ENCODE measurements at places on chromosomes 16 and 17. TPM values are rescaled to one million over a fixed set of nuclear protein-coding genes. Genes with fewer than 3 reads are reported as not detected.

GRCh38 chr17:5508810-5509209 lies 22.4 kb downstream of the MIS12 start:
- no peaks in the 10 kb centered on the region for H3K36me3 ChIP-seq
- H3K4me3 ChIP-seq, result no peak overlapping the region
- H3K4me1 ChIP-seq, result no peaks in the 10 kb centered on the region
- no peak overlapping the region for H3K27ac ChIP-seq
- no peak for DNase-seq

- DNase-seq, result no peak
- no peaks in the 10 kb centered on the region for H3K27me3 ChIP-seq
- no peak overlapping the region for H3K27ac ChIP-seq
- no peaks in the 10 kb centered on the region for H3K36me3 ChIP-seq
- no peaks in the 10 kb centered on the region for H3K4me1 ChIP-seq
These were observed 34.6 kb downstream of the PLCG2 start for GRCh38 chr16:81813648-81814047.

DNA sequence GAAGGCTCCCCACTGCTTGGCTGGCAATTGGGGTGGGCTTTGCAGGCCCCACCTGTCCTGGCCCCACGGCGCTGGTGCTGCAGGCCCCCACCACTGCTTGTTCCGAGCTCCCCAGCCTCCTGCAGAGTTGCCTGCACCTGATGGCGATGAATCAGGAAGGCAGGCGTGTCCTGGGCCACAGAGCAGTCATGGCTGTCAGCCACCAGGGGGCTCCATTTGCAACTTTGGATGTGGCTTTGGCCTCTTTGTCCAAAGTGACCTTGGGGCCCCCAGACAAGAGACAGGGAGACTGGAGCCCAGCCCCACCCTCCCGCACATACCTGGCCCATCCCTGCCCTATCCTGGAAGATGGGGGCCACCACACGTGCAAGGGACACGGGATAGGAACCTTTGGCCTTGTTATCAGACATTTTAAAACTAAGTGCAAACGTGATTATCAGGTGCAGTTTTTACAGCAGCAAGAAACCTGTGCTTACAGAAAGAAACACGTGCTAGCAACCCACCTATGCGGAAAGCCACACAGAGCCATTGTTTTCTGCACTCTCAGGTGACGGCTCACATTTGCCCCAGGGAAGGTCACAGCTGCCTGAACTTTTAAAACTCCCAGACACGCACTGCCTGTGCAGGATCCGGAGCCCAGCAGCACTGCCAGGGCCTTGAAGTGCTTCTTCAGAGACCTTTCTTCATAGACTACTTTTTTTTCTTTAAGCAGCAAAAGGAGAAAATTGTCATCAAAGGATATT lies at the start of gene DNASE1:
Gene DNASE1 (plus strand): TSS at position 443 of the 743 bp plus-strand sequence. CDS start 683 bp downstream, outside the sequence.
- H3K27ac ChIP-seq, result no peak within 1 kb of the TSS
- H3K27me3 ChIP-seq, result no peaks in the 10 kb centered on the region
- H3K4me3 ChIP-seq, result no peak within 1 kb of the TSS

- no peaks in the 10 kb centered on the region for H3K27me3 ChIP-seq
- no peaks in the 10 kb centered on the region for H3K36me3 ChIP-seq
- H3K27ac ChIP-seq, result peak overlapping the region; percentile 97
- peak; percentile 96 for DNase-seq
- H3K4me3 ChIP-seq, result peak overlapping the region; percentile 45
These were observed 5.1 kb downstream of the DLG4 start for GRCh38 chr17:7214300-7215135.

- peak overlapping the region; percentile 81 for H3K27ac ChIP-seq
- H3K27me3 ChIP-seq, result no peaks in the 10 kb centered on the region
- peak overlapping the region; percentile 65 for H3K4me3 ChIP-seq
- no peaks in the 10 kb centered on the region for H3K4me1 ChIP-seq
- no peaks in the 10 kb centered on the region for H3K36me3 ChIP-seq
These were observed 9.4 kb upstream of the MAP2K3 start for GRCh38 chr17:21275047-21275578.

- no peaks in the 10 kb centered on the region for H3K4me1 ChIP-seq
- no peaks in the 10 kb centered on the region for H3K27me3 ChIP-seq
- no peak for DNase-seq
- H3K36me3 ChIP-seq, result no peaks in the 10 kb centered on the region
These were observed 12.5 kb downstream of the RBFOX1 start for GRCh38 chr16:7344830-7345780.

DNA sequence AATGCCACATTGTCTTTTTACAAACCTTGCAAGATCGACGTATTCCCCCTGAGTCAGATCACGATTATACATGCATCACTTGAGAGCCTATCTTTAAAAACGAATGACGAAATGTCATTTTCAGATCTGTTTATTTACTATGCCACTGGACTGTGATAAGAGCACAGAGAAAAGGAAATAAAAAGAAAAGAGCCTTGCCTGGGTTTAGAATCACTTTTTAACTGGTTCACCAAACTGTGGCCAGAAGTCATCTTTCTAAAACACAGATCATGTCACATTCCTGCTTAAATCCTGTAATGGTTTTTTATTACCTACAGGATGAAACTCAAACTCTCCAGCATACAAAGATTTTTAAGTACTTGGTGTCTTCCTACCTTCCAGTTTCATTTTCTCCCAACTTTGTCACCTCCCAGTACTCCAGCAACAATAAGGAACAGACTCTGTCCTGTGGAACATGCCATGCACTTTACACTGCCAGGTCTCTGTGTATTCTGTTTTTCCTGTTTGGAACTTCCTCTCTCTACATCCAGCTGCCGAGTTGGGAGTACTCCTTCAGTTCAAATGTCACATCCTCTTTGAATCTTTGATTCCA lies 91.5 kb downstream of the SNX11 start:
- H3K36me3 ChIP-seq, result no peaks in the 10 kb centered on the region
- no peaks in the 10 kb centered on the region for H3K4me1 ChIP-seq
- H3K27ac ChIP-seq, result no peak overlapping the region
- no peak overlapping the region for H3K4me3 ChIP-seq
- H3K27me3 ChIP-seq, result no peaks in the 10 kb centered on the region

GRCh38 chr16:11379420-11379819 lies 34.2 kb downstream of the RMI2 start:
- no peaks in the 10 kb centered on the region for H3K4me1 ChIP-seq
- H3K27me3 ChIP-seq, result no peaks in the 10 kb centered on the region
- no peak overlapping the region for H3K4me3 ChIP-seq
- no peak overlapping the region for H3K27ac ChIP-seq
- DNase-seq, result no peak

- no peak for DNase-seq
- H3K27ac ChIP-seq, result no peak overlapping the region
- no peak overlapping the region for H3K4me3 ChIP-seq
- no peaks in the 10 kb centered on the region for H3K27me3 ChIP-seq
These were observed 452.4 kb upstream of the RBFOX1 start for GRCh38 chr16:6880263-6880662.

DNA sequence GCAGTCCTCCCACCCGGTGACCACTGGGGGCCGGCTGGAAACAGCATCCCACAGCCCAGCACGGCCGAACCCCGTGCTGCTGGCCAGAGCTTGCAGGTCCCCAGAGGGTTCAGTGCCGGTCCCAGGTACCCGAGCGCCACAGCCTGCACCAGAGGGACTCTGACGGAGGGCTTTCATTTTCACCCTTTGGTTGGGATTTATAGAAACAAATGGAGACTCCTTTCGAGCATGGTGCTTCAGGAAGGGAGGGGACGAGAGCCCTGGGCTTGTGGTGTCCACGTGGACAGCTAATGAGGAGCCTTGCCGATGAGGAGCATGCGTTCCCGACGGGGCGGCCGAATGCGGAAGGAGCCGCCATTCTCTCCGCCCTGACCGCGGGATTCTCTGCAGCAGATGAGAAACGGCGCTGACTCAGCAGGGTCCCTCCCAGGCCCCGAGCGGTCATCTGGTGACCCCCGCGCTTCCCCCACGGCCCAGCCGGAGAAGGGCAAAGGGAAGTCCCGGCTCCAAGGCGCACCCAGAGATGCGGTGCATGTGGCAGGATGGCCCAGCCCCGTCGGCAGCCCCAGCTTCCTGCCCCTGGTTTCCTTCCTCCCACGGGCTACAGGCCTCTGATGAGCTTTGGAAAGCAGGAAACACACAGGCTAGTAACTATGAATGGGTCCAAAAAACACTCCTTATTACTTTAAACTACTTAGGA lies 9.8 kb downstream of the SLC38A10 start:
- peak; percentile 59 for DNase-seq
- H3K4me3 ChIP-seq, result peak overlapping the region; percentile 24
- no peaks in the 10 kb centered on the region for H3K27me3 ChIP-seq
- H3K27ac ChIP-seq, result peak overlapping the region; percentile 77
- H3K4me1 ChIP-seq, result no peaks in the 10 kb centered on the region
- peaks cover 71% of the 10 kb centered on the region for H3K36me3 ChIP-seq

- no peaks in the 10 kb centered on the region for H3K36me3 ChIP-seq
- no peak for DNase-seq
- H3K27me3 ChIP-seq, result no peaks in the 10 kb centered on the region
- no peaks in the 10 kb centered on the region for H3K4me1 ChIP-seq
- no peak overlapping the region for H3K27ac ChIP-seq
- H3K4me3 ChIP-seq, result no peak overlapping the region
These were observed 12.9 kb downstream of the CMIP start for GRCh38 chr16:81457326-81458133.

DNA sequence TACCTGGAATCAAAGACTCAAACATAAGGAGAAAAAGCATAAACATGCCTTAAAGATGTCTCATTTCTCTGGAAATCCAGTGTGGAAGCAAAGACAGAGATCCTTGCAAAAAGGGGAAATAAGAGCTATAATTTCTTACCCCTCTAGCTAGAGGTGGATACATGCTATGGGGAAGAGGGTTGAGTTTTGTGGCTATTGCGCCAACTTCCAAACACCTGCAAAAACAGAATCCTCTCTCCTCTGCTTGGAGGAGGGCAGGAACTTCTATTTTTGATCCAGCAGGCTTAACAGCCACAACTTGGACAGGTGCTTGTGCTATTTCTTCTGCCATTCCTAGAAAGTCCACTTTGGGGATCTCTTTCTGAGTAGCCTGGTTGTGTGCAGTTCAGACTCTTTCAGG lies 21.5 kb upstream of the NUDT7 start:
- H3K27me3 ChIP-seq, result no peaks in the 10 kb centered on the region
- no peaks in the 10 kb centered on the region for H3K4me1 ChIP-seq
- no peak overlapping the region for H3K4me3 ChIP-seq
- H3K36me3 ChIP-seq, result no peaks in the 10 kb centered on the region
- H3K27ac ChIP-seq, result no peak overlapping the region

DNA sequence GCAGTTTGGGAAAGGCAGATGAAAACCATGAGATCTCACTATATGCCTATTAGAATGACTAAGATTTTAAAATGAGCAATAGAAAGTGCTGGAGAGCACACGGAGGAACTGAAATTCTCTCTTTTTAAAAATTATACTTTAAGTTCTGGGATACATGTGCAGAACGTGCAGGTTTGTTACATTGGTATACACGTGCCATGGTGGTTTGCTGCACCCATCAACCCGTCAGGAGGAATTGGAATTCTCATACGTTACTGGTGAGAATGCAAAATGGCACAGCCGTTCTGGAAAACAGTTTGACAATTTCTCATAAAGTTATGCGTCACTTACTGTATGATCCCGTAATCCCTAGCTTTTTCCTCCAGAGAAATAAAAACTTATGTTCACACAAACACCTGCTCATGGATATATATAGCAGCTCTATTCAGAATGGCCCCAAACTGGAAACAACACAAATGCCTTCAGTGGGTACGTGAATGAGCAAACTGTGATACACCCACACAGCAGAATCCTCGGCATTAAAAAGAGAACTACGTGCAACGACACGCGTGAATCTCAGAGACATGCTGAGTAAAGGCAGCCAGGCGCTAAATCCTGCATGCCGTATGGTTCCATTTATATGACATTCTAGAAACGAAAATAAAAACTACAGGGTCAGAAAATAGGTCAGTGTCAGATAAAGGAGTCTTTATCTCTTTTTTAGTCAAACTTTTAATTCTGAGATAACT lies 11.8 kb downstream of the PIK3R6 start:
- no peaks in the 10 kb centered on the region for H3K4me1 ChIP-seq
- H3K27ac ChIP-seq, result no peak overlapping the region
- no peak overlapping the region for H3K4me3 ChIP-seq
- no peaks in the 10 kb centered on the region for H3K27me3 ChIP-seq
- H3K36me3 ChIP-seq, result no peaks in the 10 kb centered on the region
- no peak for DNase-seq

DNA sequence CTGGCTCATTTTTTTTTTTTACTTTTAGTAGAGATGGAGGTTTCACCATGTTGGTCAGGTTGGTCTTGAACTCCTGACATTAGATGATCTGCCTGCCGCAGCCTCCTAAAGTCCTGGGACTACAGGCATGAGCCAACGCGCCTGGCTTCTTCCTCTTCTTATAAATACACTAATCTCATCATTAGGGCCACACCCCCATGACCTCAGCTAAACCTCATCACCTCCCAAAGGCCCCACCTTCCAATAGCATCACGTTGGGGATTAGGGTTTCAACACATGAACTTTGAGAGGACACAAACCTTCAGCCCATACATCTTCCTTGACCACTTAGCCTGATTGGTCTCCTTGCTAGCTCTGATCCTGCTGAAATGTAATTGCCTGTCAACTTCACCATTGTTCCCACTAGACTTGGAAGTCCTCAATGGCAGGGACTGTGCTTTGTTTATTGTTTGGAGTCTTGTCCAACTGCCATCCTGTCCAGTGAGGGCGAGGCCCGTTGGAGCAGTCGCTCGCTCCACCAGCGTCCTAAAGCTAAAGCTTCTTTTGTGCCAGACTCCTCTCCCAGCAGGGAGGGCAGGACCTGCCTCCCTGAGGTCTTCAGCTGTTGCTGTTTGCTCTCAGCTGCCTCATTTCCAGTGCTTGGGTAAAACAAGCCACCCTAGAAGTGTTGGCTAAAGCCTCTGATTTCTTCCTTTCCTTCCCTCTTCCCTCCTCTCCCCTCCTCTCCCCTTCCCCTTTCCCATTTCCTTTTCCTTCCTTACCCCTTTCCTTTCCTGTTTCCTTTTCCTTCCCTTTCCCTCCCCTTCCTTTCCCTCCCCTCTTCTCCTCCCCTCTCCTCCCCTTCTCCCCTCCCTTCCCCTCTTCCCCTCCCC lies 85.3 kb downstream of the HAPSTR1 start:
- H3K36me3 ChIP-seq, result no peaks in the 10 kb centered on the region
- no peak for DNase-seq
- no peak overlapping the region for H3K27ac ChIP-seq
- no peaks in the 10 kb centered on the region for H3K4me1 ChIP-seq

- no peaks in the 10 kb centered on the region for H3K36me3 ChIP-seq
- H3K4me3 ChIP-seq, result no peak within 1 kb of the TSS
- peak within 1 kb of the TSS; percentile 51 for H3K27ac ChIP-seq
- peaks cover 43% of the 10 kb centered on the region for H3K4me1 ChIP-seq
- DNase-seq, result no peak
These were observed at the start of gene HNF1B for GRCh38 chr17:37744961-37745800. Gene HNF1B, minus strand, starts transcription at chr17:37745059. Its CDS starts 175 bp downstream, at chr17:37744884.

Gene CHRNE
- 1.5 TPM for total RNA-seq

Gene SLC38A10
- total RNA-seq, result 149 TPM

Gene DRC7
- total RNA-seq, result 2.1 TPM

Gene CORO1A
- 66.9 TPM for total RNA-seq

Gene USP36
- total RNA-seq, result 64.9 TPM

Gene STX1B
- total RNA-seq, result 0.84 TPM

Gene PITPNM3
- 0.90 TPM for total RNA-seq

Gene GPT2
- 49.0 TPM for total RNA-seq

Gene MT3
- 122 TPM for total RNA-seq

Gene PRSS22
- not detected for total RNA-seq

Gene CLDN7
- 2.4 TPM for total RNA-seq

Gene RUNDC3A
- not detected for total RNA-seq
